ENCODE measurements at places on chromosomes 16 and 17.
A peak's percentile ranks its signal among the peaks of the same experiment; 100 is the strongest.

DNA sequence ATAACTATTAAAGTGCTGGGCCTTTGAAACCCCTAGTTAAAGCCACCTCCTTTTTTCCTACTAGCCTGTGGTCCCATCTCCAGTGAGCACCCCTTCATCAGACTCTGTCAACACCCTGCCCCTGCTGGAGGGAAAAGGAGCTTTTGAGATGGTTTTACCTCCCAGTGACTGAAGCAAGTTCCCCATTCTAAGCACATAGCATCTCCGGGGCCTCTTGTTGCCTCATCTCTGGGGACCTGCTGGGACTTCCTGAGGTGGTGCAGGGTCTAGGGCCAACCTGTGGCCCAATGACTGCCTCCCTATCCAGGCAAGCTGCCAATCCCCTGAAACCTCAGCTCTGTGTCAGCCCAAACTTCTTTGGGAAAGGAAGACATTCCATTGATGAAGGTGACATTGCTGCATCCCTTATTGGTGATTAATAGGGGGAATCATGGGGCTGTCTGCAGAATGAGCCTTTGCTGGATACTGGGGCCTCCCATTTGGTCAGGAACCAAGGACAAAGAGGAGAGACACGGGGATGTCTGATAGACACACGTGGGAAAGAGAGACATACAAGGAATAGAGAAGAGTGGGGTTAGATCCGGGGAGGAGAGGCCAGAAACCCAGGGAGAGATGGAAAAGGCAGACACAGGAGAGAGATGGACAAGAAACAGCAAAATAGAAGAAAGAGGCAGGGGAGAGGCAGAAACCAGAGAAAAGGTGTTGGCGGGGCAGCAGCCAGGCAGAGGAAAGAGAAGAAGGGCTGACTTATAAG lies 2.4 kb downstream of the C1QL1 start:
- no peak for DNase-seq

- DNase-seq: peak; percentile 20
Measured at GRCh38 chr16:78925083-78925767, 675.3 kb downstream of the MAF start.

- DNase-seq: no peak
Measured at GRCh38 chr17:47332287-47332686, 8.5 kb downstream of the EFCAB13 start.

- peak; percentile 60 for DNase-seq
Measured at GRCh38 chr16:30953511-30954124, 3.9 kb upstream of the SETD1A start.

GRCh38 chr16:10579965-10580882 lies at the start of gene EMP2:
Gene EMP2 (minus strand): TSS chr16:10580598. CDS start chr16:10547617, 32,981 bp downstream.
- DNase-seq: no peak

DNA sequence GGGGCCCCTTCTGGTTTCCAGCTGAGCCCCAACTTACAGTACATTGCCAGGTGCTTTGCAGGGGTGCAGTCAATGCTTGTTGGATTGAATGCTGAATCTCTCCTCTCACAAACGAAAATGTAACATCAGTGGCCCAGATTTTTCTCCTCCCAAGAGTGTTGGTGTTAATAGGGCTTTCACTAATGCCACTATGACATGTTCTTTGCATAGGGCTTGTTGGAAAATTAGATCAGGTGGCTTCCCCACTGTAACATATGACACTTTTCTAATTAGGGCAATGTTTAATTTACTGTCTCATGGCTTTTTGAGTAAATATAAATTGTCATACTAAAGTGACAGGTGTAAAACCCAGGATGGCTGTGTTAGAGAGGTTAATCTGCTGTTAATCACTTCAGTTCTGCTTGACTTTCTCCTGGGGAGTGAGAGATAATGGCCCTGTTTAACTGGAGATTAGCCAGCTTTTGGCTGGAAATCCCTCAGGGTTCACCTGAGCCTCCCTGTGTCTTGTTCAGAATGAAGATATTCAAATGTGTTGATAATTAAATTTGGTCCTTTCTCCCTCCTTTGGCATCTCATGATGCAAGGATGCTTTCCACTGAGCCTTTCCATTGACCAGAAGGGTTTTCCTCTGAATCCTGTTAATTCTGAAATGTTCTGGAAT lies 502.3 kb downstream of the RBFOX1 start:
- DNase-seq: no peak

- DNase-seq: peak; percentile 33
Measured at GRCh38 chr16:82653550-82654511, 27.1 kb downstream of the CDH13 start.

- DNase-seq: no peak
Measured at GRCh38 chr17:76805319-76805718, 62.9 kb upstream of the MGAT5B start.

DNA sequence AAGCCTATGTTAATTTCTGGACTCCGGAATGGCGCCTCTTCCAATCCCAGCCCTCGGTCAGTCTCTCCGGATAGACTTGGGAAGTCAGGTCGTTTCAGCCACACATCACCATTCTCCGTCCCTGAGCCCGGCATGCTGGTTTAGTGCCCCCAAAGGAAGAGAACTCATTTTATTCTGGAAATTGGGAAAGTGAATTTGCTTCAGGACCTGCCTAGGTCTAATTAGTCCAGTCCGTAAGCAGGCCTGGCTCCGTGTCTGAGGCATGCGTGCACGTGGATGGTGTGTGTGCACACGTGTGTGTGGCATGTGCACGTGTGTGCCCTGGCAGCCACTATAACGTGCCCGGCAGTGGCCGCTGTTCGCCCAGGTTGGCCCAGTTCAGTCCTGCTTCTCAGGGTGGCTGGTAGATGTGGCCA lies 77.4 kb downstream of the RPA1 start:
- DNase-seq: no peak

- DNase-seq: no peak
Measured at GRCh38 chr16:23535901-23536300, 21.2 kb downstream of the EARS2 start.

GRCh38 chr17:17514361-17514992 lies 18.3 kb upstream of the RASD1 start:
- DNase-seq: no peak

DNA sequence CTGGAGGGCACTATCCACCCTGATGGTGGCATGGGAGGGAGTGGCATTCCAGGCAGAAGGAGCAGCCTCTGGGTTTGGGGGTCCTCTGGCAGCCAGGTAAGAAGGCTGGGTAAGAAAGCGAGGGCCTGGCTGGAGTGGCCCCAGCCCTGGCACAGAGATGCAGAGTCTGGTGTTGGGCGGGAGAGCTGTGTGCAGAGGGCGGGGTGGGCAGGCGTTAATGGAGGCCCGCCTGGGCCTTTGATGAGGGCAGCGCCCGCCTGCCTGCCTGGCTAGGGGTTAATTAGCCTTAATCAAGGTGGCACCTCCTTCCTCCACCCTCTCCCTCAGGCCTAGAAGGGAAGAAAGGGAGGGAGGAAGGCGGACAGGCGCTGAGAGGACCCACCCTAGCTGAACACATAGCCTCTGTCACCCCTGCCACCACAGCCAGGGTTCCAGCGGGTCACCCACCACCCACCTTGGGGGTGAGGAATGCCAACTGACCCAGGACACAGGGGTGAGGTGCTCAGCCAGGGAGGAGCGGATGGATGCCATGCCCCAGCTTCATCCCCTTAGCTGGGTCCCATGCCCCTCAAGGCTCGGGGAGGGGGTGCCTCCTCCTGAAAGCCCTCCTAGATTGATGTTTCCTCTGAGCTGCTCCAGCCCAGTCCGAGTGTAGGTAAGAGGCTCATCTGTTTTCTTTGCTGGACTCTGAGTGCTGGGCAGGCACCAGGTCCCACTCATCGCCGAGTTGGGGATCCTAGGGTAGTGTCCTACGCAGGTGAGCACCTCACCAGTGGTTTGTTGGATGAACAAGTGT lies 13.4 kb upstream of the FAM83G start:
- DNase-seq: no peak

DNA sequence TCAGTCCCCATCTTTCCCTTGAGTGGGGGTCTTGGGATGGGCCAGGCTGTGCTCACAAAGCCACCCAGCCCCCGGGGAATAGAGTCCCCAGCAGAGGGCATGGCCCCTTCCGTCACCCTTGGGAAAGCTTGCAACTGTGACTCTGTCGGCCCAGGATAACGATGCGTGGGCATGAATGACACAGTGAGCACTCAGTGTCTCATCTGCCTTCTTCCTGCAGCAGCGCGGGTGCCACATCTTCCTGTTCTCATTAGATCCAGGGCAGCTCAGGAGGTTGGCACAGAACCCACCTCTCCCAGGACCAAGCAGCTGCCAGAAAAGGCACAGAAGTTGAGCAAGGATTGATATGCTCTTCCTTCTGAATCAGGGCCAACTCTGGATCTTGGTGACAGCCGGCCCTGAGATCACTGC lies 84.7 kb downstream of the MRC2 start:
- no peak for DNase-seq

DNA sequence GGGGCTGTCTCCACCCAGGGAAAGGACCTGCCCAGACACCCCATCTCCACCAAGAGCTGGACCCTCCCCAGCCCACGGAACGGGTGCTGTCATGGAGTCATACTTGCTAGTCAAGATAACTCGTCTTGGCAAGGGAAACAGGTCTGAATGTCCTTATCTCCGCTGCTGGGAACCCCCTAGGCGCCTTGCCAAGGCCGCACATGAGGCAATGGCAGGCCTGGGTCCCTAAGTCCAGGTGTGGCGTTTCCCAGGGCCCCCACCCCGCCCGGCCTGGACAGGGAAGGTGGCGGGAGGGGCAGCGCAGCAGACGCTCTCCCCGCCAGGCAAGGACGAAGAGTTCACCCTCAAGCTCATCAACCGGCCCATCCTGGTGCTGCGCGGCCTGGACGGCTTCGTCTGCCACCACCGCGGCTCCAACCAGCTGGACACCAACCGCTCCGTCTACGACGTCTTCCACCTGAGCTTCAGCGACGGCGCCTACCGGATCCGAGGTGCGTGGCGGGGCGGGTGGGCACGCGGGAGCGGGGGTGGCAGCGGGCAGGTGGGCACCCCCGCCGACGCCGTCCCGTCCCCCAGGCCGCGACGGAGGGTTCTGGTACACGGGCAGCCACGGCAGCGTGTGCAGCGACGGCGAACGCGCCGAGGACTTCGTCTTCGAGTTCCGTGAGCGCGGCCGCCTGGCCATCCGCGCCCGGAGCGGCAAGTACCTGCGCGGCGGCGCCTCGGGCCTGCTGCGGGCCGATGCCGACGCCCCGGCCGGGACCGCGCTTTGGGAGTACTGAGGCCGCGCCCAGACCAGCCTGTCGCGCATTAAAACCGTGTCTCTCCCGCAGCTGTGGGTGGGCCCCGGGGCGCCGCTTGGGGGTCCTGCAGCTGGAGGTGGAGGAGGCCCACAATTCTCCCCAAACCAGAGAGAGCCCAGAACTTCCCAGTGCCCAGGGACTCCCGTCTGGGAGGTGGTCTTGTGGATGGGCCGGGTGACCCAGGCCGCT lies 8.4 kb downstream of the FSCN2 start:
- no peak for DNase-seq

DNA sequence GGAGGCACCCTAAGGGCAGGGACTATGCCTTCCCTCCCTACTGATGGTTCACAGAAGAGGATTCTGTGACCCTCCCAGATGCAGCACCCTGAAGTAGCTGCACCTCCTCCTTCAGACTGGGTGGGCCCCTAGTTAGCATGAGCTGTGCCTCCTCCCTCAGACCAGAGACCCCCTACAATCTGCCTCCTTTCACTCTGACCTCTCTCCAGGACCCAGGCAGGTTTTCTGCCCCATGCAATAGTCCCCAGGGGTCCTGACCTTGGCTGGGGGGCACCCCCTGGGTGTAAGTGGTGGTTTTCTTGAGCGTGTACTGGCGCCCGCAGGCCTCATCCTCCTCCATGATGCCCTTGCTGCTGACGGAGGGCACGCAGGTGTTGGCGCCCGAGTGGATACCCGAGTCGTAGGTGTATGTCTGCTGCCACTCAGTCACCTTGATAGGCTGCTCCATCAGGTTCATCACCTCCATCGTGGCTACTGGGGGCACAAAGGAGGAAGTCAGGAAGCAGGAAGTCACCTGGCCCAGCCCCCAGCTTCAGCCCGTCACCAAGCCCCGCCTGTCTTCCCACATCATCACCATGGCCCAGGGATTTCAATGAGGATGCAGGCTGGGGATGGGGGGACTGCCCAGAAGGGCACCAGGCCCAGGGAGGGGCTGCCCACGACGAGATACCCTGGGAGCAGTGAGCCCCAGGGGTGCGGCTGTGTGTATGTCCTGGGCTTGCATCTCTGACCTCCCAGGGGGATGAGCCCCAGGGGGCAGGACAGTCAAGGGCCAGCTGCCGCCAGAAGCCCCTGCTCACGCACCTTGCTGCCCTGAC lies 14.9 kb downstream of the JUP start:
- DNase-seq: no peak

- no peak for DNase-seq
Measured at GRCh38 chr16:54287131-54288029, 793 bp upstream of the IRX3 start.

DNA sequence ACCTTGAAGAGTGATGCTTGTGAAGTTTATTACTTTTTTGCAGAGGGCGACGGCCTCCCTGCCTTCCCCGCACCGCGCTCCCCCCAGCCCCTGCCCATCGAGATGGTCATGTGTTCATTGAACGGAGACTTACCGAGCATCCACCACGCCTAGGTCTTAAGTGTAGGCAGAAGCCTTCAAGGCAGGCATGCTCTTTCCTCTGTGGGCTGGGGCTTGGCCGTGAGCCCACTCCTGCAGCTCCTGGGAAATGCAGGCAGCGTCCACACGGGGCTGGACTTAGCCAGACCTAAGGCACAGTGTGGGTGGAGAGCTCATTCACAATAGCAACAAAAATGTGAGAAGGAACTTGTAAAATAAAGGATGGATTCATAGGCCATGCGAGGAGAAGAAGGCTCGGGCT lies 19.2 kb downstream of the RNF213 start:
- no peak for DNase-seq

GRCh38 chr17:57665128-57665527 lies 80.0 kb downstream of the CCDC182 start:
- DNase-seq: no peak

- no peak for DNase-seq
Measured at GRCh38 chr16:47612711-47613110, 151.6 kb downstream of the PHKB start.

- no peak for DNase-seq
Measured at GRCh38 chr17:82278786-82279391, 5.4 kb upstream of the CSNK1D start.

- no peak for DNase-seq
Measured at GRCh38 chr17:50548831-50549230, 1.9 kb downstream of the SPATA20 start.

- no peak for DNase-seq
Measured at GRCh38 chr16:12289175-12290063, 312.9 kb downstream of the SNX29 start.

DNA sequence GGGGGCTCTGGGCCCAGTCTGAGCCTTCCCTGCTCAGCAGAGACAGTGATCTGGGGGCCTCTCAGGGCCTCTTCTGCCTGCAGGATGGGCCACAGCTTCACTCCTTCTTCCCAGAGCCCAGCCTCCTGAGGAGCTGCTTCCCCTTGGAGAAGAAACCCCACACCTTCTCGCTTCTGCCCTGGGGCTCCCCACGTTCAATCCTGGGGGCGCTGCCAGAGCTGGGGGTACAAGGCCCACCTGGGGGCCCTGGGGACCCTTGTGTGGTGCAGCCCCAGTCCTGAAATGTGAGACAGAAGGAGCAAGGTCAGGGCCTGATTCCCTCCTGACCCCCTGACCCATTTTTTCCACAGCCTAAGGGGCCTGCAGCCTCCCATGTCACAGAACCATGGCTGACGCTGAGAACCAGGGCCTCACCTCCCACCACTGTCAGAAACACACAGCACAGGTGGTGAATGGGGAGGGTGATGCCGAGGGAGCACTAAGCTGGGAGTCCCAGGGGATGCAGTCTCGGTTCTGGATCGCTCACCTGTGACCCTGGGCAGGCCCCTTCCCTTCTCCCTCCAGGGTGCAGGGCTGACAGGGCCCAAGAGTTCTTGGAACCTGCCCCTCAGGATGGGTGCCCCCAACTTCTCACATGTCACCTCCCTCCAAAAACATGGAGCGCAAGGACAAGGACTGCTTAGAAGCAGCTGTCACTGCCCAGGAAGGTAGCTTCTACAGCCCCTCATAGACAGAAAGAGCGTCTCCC lies 21.6 kb upstream of the MPO start:
- no peak for DNase-seq

Data from CD4-positive, alpha-beta T cell treated with Interleukin-15 for 1 hour (primary cell).